Stimulated activated CD4-positive, alpha-beta T cell treated with anti-CD3 and anti-CD28 coated beads, Interleukin-12 subunit alpha, Interleukin-12 subunit beta, amount 100 ng/mL, for 24 hours (primary cell): ENCODE measurements at places on chromosomes 6 and 20.

- DNase-seq = no peak
Measured at GRCh38 chr6:48689498-48689897, 578.5 kb upstream of the PTCHD4 start.

- no peak for DNase-seq
Measured at GRCh38 chr6:28927846-28928245, 4.1 kb upstream of the TRIM27 start.

DNA sequence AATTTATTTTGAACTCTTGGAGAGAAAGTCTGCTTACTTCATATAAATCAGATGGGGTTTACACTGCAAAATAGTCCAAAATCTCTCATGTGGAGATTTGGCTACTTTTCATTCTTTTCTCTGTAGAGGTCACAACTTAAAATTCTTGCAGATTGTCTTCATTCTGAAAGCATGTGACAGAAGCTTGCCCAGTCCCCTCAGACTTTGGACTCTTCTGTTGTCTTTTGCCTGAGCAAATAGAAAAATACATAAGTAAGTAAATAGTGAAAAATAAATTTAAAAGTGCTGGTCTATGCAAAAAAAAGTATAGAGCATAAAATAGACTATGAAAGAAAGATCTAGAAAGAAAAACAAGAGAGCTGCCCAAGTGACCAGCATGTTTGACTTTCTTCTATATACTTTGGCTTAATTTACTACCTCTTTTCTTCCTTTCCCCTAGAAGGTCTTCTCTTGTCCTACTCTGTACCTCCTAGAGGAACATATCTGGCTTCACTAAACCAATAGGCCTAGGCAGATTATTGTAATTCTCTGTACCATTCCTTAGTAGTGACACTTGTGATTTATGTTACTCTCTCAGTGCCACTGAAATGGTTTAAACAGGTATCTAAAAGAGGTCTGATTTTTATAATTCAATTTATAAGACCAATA, 260.9 kb downstream of the TENT5A start:
- no peak for DNase-seq

- no peak for DNase-seq
Measured at GRCh38 chr6:150652848-150653613, 53.3 kb downstream of the PLEKHG1 start.

DNA sequence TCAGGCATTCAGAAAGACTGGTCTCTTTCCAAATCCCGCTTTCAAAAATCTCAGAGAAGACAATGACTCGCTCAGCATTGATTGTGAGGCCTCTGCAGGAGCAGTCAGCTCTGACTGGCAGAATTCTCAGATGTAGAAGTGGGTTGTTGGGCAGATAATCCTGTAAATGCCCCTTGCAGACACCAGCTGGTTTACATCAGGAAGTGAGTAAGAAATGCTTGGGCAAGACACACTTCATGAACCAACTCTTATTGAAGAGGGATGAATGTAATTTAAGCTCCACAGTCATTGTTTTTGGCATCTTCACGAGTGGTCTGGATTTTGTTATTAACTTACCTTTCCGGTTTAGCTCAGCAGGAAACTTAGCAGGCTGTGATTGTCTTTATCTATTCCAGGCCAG, 166.6 kb downstream of the PLCB4 start:
- DNase-seq = no peak

- no peak for DNase-seq
Measured at GRCh38 chr6:99312354-99312753, 37.1 kb downstream of the FAXC start.

- no peak for DNase-seq
Measured at GRCh38 chr6:159308198-159308597, 139.0 kb downstream of the FNDC1 start.

DNA sequence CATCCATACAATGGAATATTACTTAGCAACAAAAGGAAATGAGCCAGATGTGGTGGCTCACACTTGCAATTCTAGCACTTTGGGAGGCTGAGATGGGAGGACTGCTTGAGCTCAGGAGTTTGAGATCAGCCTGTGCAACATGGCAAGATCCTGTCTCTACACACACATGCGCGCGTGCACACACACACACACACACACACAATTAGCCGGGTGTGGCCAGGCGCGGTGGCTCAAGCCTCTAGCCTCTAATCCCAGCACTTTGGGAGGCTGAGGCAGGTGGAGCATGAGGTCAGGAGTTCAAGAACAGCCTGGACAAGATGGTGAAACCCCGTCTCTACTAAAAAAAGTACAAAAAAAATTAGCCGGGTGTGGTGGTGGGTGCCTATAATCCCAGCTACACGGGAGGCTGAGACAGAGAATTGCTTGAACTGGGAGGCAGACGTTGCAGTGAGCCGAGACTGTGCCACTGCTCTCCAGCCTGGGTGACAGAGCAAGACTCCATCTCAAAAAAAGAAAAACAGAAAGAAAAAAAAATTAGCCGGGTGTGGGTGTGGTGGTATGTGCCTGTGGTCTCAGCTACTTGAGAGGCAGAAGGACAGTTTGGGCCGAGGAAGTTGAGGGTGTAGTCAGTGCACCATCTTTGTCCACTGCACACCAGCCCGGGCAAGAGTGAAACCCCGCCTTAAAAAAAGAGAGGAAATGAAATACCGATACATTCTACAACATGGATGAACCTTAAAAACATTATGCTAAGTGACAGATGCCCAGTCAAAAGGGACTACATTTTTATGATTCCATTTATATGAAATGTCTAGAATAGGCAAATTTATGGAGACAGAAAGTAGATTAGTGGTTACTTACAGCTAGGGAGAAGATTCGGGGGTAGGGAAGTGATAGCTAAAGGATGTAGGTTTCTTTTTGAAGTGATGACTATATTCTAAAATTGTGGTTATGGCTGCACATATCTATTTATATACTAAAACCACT, 52.5 kb downstream of the RBL1 start:
- no peak for DNase-seq
